Suppressor macrophage (primary cell): ENCODE measurements at places on chromosomes 1 and 21.

GRCh38 chr1:223802602-223803001, 43.1 kb downstream of the TP53BP2 start:
- no peak for DNase-seq

GRCh38 chr1:199529324-199529723, 498.2 kb upstream of the NR5A2 start:
- no peak for DNase-seq

- DNase-seq, result peak; percentile 58
Measured at GRCh38 chr1:77757603-77758002, 2.0 kb downstream of the USP33 start.

DNA sequence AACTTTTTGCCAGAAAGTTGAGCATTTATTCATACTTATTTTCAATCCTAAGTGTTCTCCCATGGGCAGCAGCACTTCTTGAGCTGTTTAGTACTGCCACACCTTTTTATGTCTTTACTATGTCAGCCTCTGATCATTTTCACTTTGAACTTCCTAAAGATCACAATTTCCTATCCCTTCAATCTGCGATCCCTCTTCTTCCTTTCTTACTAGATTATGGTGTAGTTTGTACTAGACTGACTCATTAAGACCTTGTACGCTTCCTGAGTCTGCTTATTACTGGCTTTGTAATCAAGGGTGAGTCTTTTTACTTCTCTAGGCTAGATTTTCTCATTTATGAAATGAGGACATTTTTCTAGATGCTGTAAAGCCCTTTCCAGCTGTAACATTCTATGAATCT, 55.1 kb downstream of the LRIG2 start:
- no peak for DNase-seq

- DNase-seq, result peak; percentile 63
Measured at GRCh38 chr21:29649406-29649814, 290.4 kb downstream of the GRIK1 start.

DNA sequence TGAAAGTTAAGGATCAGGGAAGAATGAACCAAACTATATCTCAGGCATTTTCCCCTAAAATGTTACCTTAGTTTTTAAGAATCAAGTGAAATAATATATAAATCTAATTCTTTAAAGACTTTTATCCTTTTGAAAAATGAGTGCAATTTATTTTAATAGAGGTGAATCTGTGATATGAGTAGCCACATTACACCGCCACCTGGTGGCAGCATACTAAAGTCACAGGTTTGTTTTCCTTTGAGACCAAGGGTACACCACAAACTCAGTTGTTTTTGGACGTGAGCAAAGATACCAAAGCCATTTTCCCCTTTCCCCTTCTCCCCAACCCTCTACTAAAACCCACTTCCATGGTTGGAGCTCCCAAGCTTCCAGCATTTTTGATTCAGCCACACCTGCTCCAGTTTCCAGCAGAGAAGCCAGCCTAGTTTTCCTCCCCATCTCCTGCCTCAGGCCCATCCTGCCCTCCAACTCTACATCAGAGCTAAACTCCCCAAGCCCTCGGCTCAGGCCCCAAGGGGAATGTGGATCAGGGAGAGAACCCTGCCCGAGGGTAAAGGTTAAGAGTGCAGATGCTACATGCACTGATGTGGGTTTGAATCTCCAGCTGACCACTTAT, 22.9 kb upstream of the LDLRAP1 start:
- DNase-seq, result peak; percentile 70

- peak; percentile 34 for DNase-seq
Measured at GRCh38 chr1:179205284-179205683, 24.2 kb downstream of the ABL2 start.

DNA sequence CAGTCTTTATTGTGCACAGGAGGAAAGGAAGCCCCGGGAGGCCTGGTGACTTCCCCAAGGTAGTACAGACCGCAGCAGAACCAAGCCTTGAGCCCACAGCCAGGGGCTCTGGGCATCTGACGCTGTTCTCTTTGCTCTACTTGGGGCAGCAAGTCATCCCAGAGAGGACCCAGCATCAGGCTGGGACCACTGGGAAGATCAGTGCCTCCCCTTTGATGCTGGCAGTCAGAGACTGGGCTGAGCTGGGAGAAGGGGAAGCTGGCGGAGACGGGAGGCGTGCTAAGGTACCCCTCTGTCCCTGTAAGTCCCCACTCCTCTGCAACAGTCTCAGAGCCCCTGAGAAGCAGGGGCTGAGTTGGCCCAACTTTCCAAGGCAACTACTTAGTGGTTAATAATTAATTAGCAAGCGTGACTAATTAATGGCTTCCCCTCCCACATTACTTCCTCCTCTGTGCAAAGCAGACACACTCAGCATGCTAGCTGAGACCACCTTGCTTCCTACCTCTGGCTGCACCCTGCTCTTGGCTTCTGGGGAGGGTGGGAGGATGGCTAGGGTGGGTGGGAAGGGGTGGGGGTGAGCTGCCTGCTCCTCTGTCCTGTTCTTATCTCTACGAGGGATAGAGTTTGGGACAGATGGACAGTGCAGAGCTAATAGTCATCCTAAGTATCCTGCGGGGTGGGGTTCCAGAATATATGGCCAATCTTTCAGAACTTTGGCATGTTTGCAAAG, 1.3 kb downstream of the INAVA start:
- DNase-seq, result no peak

GRCh38 chr1:58363585-58363984, 182.9 kb downstream of the OMA1 start:
- no peak for DNase-seq

DNA sequence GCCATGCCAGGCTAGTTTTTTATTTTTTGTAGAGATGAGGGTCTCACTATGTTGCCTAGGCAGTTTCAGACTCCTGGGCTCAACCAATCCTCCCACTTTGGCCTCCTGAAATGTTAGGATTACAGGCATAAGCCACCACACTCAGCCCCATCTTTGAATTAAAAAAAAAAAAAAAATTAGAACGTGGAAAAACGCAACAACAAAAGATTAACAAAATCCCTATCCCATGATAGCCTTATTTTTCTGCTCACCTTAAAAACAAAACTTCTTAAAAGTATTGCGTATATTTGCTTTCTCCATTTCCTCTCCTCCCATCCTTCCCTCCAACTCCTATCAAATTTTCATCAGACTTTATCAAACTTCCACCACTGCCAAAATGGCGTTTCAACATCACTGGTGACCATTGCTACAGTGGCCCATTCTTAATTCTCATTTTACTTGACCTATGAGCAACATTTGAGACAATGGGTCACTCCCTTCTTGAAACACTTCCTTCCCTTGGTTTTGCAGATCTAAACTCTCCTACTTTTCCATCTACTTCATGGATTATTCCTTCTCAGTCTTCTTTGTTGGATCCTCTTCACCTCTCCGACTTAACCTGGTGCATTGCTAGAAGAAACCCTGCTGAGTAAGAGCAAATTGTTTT, 579 bp upstream of the ZNF684 start:
- DNase-seq, result peak; percentile 23

- DNase-seq, result no peak
Measured at GRCh38 chr1:44013949-44014348, 17.3 kb downstream of the SLC6A9 start.

DNA sequence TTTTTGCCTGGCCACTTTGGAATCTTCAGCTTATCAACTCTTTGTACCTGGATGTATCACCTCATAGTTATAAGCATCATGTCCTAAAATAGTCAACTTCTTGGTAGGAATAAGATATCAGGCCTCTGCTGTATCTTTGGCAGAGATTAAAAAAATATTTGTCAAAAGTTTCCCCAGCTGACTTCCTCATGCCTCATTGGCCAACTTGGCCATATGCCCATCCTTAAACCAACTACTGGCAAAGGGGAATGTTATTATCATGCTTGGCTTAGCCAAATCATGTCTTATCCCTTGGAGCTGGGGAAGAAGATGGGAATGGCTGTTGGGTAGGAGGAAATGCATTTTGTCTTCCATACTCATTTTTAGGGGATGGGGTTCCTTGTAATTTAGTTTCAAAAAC, 23.4 kb downstream of the NFASC start:
- no peak for DNase-seq

DNA sequence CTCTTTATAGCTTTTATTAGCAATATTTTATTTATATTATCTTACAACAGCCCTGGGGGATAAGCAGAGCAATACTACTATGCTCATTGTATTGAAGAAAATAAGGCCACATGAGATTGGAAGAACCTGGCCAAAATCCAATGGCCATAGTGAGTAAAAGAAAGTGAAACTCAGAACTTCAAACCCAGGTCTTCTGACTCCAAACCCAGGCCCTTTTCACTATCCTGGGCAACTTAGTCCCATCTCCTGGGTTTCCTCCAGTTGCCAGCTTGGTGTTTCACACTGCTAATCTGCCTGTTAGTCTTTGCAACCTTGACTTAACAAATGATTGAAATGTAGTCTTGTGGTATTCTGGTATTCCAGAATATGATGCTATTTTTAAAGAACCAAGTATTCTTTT, 22.4 kb upstream of the EXO1 start:
- no peak for DNase-seq

GRCh38 chr1:66137235-66137634, 344.5 kb downstream of the PDE4B start:
- DNase-seq, result peak; percentile 4

DNA sequence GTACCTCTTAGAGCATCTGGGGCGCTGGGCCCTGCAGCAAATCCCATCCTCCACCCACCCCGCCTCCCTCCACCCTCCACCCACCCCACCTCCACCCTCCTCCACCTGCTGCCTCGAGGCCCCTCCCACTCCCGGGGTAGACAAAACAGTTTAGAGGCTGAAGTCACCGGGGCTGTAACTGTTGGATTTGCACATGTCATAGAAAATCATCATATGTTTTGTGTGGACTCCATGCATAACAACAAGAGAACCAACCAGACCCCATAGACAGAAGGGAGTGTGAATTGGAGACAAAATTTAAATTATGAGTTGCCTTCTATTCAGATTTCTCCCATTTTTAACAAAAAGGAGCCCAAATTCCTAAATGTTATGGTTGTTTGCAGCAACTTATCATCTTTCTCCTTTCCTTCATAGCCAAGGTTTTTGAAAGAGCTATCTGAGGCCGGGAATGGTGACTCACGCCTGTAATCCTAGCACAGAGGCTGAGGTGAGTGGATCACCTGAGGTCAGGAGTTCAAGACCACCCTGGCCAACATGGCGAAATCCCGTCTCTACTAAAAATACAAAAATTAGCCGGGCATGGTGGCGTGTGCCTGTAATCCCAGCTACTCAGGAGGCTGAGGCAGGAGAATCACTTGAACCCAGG, 28.2 kb upstream of the LGALS8 start:
- no peak for DNase-seq

GRCh38 chr1:199546323-199546722, 481.2 kb upstream of the NR5A2 start:
- no peak for DNase-seq

DNA sequence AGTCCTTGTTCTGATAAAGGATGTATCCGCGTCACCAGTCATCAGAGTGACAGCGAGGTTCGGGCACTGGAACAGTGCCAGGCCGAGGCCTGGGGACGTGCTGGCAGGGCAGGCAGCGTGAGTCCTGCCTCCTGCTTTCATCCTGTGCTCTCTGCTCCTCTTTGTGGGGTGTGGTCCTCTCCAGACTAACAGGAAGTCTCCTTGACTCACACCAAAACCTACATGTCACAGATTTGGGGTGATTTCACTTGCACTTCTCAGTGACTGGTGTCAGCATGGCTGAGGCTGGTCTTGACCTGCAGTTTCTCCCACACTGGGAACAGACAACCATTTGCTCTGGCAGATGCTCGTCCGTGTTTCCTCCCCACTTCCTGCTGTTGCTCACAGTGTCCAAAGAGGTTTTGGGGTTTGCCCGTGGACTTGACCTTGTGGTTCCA, 8.8 kb upstream of the NLRP3 start:
- DNase-seq, result peak; percentile 79

GRCh38 chr1:16092097-16092922, 18.9 kb upstream of the FAM131C start:
- no peak for DNase-seq

- no peak for DNase-seq
Measured at GRCh38 chr1:1033731-1034438, 14.0 kb downstream of the AGRN start.

- DNase-seq, result no peak
Measured at GRCh38 chr1:40789661-40790430, 6.3 kb downstream of the KCNQ4 start.

- DNase-seq, result no peak
Measured at GRCh38 chr1:118246646-118247045, 61.6 kb upstream of the SPAG17 start.

GRCh38 chr1:230069796-230070195, 2.8 kb downstream of the GALNT2 start:
- DNase-seq, result no peak

GRCh38 chr1:156625436-156626078, 6.3 kb downstream of the HAPLN2 start:
- peak; percentile 76 for DNase-seq

DNA sequence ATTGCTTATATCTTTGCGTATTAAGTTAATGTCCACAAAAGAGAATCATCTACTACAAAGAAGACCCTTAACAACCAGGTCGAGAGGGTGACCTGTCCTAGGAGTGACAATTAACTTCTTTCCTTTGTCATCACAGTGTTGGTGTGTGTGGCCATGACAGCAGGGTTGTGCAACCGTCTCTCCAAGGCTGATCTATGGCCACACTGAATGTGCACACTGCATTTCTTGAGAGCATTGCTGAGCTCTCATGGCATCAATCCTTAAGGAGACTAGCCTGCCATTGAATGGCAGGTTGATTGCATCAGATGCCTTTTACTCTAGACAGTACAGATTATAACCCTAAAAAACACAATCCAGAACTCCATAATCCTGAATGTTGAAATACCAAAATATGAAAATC, 86.5 kb upstream of the OLFM3 start:
- DNase-seq, result no peak

- peak; percentile 78 for DNase-seq
Measured at GRCh38 chr1:22828484-22829308, 118.1 kb downstream of the EPHB2 start.

- no peak for DNase-seq
Measured at GRCh38 chr1:37156646-37157045, 122.3 kb upstream of the GRIK3 start.

- DNase-seq, result no peak
Measured at GRCh38 chr1:151171190-151171589, 4.6 kb downstream of the TMOD4 start.

- DNase-seq, result no peak
Measured at GRCh38 chr21:28455253-28455600, 537.5 kb downstream of the LTN1 start.

DNA sequence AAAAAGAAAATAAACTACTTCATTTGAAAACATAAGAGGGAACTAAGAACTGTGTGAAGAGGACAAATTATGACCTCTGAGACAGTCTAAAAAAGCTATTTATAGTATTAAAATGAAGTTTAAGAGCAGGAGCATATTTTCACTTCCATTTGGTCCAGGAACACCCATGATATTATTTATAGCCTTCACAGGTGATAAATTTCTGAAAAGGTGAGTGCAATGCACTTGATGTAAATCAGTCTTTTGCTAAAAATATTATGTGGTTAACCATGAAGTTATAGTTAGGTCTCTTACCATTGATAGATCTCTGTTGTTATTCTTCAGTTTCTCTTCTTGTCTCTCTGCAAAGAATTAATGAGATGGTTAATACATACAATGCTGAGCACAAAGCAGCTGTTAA, 14.7 kb downstream of the TMCO1 start:
- no peak for DNase-seq
